ENCODE measurements at places on chromosomes 5 and 9.

GRCh38 chr9:31820426-31820825, 564.0 kb upstream of the ACO1 start:
- no peak for DNase-seq

GRCh38 chr9:98791608-98792490, 4.5 kb downstream of the ANKS6 start:
- DNase-seq: no peak

DNA sequence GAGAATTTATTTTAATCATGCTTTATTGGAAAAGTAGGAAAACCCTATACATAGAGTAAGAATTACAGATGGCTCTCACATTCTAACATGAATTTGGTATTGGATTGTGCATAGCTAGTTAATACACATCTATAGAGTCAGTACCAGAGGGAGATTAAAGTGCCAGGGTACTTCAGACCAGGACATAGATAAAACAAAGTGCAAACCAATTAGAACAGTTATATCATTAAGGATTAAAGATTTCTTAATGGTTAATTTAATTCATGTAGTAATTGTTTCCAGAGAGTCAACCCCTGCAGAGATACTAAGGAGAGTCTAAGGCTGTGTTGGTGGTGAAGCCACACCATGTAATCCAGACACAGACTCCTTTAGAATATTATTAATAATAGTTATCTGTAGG, 8.8 kb downstream of the ISOC1 start:
- no peak for DNase-seq

DNA sequence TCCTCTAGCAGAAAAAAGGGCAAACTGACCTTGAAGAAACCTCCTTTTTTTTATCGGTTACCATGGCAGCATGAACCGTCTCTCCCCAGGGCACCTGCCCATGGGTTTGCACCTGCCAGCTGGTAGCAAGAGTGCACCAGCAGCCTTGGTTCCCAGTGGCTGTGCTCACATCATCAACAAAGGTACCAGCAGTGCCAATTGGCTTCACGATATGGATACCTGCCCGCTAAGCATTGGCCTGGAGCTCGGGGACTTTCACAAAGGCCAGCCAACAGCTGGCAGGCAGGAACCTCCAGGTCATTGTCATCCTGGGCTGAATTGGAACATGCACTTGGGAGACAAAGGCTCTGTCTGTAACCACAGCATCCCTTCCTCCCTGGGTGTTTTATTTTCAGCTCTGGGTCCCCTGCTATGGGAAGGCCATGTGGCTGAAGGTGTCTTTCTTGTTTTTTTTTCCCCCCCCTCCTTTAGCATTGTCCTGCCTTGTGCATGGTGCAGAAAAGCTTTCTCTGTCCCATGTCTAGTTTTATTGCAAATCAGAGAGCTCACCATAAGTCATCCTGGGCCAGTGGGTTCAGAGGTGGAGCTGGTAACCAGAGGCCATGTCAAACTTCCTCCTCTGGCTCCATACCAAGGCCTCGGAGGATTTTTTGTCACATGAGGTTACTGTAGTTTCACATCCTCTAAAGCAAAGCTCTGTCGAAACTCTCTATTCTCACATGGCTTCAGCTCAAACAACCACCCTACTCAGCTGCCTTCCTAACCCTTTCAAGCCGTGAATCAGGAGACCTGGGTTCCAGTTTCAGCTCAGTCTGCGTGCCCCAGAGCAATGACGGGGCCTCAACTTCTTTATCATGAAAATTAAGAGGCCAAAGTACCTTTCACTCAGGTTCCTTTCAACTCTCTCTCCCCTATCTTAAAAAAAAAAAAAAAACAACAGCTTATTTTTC, 145.5 kb upstream of the MAP3K1 start:
- no peak for DNase-seq

- DNase-seq: no peak
Measured at GRCh38 chr9:109171926-109172325, 4.9 kb upstream of the FRRS1L start.

GRCh38 chr5:92695123-92696003, 885.7 kb downstream of the NR2F1-AS1 start:
- no peak for DNase-seq

GRCh38 chr9:126363847-126364671, 37.4 kb downstream of the MVB12B start:
- no peak for DNase-seq

- no peak for DNase-seq
Measured at GRCh38 chr5:105924366-105924765, 1746.4 kb downstream of the EFNA5 start.

GRCh38 chr5:151381899-151382298, 34.5 kb upstream of the SLC36A2 start:
- no peak for DNase-seq

GRCh38 chr9:5025416-5025815, 40.3 kb downstream of the JAK2 start:
- no peak for DNase-seq

GRCh38 chr5:115456056-115456455, 88.5 kb downstream of the FEM1C start:
- no peak for DNase-seq

DNA sequence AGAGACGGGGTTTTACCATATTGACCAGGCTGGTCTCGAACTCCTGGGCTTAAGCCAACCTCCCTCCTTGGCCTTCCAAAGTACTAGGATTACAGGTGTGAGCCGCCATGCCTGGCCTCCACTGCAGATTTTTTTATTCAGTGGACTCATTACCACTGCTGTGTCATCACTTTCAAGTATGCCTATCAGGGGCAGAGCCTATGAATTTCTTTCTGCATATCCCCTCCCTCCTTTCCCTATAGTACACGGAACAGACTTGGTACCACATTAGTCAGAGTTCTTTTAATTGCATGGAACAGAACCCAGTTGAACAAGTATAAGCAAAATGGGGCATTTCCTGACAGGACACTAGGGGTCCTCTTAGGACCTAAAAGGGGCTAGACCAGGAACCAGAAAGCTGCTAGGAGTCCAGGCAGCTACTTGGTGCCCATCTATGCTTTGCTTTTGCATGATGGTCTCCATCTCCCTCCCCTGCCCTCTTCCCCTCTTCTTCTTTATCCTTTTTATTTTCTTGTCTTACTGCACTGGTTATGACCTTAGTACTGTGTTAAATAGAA, 5.8 kb downstream of the BSPRY start:
- DNase-seq: no peak

DNA sequence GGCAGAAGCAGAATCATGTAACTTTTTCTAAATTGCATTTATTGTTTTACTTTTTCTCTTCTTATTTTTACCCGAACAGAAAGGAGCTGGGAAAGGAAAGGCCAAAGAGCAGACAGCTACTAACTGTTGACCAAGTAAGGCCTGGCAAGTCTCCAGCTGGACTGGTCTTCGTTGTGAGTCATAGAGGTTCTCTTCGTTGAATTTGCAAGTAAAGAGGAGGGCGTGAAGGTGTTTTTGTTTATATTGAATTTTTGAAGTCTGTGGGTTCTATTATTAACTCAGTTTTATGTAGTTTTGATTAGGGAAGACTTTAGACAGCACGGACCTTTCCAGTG, 416.5 kb upstream of the CCNH start:
- DNase-seq: peak; percentile 8

DNA sequence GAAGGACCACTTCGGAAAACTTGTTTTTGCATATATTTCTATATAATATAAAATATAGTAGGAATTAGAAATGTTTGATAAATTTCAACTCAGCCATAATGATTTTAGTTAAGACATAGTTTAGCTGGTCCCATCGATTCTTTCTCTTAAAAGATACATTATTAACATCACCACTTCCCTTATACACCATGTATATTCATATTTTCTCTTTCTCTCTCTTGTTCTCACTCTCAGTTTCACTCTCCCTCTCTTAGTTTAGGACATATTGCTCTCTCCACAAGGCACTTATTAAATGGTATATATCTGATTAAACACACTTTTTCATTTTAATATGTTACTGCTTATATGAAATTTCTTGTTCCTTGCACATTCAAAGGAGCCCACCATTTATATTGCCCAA, 90.1 kb upstream of the RASEF start:
- no peak for DNase-seq

GRCh38 chr9:134565316-134565915, 76.2 kb upstream of the COL5A1 start:
- DNase-seq: no peak

- DNase-seq: no peak
Measured at GRCh38 chr9:91421971-91422757, 1.5 kb downstream of the NFIL3 start.

- no peak for DNase-seq
Measured at GRCh38 chr9:18447131-18447530, 26.8 kb upstream of the ADAMTSL1 start.

GRCh38 chr5:1214936-1215220, 10.3 kb upstream of the SLC6A18 start:
- no peak for DNase-seq

GRCh38 chr5:111826064-111826463, 69.1 kb upstream of the NREP start:
- DNase-seq: no peak

GRCh38 chr9:131656356-131657036, 83.4 kb downstream of the RAPGEF1 start:
- DNase-seq: no peak

DNA sequence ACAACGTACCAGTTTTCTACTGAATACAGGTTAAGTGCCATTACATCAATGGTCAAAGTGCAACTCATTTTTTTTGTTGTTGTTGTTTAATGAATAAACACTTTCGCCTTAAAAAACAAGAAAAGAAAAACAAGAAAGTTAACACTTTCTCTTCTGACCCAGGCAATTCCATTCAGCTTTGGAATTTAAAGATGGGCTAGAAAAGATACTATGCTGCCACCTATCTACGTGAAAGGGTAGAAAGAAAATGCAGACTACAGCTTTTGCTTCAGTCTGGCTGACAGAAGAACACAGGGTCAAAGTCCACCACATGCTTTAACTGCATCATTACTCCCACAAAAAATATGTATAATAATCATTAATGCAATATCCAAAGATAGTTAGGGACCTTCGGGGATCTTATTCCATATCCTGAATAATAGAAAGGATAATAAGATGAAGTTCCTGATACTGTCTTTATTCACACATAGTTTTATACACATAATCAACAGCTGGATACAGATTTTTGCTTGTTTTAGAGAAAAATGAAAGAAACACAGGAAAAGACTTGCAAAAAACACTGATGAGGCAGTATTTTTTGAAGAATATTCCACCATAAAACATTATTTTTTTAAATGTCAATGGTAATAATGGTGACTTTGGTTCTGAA, 40.4 kb downstream of the ZDHHC21 start:
- no peak for DNase-seq

GRCh38 chr5:96329886-96330529, 103.0 kb downstream of the PCSK1 start:
- DNase-seq: no peak

DNA sequence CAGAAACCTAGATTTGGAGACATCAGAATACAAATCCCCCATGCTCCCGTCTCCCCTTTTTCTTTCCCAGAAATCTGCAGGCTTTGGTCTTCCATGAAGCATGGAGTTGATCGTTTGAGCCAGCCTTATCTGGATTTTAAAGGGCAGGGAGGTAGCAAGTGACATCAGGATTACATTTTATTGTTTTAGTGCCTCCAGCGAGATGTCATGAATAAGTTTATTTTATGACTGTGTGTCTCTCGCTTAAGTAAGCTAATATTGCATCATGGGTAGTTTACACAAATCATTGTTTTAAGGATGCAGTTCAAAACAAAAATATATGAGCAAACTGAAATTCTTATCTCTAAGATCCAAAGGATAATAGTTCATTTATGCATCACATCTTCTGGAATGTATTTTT, 50.7 kb upstream of the TNFSF8 start:
- DNase-seq: no peak

- DNase-seq: no peak
Measured at GRCh38 chr9:108475813-108476212, 380.0 kb downstream of the ACTL7B start.

GRCh38 chr5:165495829-165496380, 1990.5 kb downstream of the MAT2B start:
- no peak for DNase-seq

- DNase-seq: no peak
Measured at GRCh38 chr9:33375841-33376321, 26.5 kb downstream of the AQP7 start.

DNA sequence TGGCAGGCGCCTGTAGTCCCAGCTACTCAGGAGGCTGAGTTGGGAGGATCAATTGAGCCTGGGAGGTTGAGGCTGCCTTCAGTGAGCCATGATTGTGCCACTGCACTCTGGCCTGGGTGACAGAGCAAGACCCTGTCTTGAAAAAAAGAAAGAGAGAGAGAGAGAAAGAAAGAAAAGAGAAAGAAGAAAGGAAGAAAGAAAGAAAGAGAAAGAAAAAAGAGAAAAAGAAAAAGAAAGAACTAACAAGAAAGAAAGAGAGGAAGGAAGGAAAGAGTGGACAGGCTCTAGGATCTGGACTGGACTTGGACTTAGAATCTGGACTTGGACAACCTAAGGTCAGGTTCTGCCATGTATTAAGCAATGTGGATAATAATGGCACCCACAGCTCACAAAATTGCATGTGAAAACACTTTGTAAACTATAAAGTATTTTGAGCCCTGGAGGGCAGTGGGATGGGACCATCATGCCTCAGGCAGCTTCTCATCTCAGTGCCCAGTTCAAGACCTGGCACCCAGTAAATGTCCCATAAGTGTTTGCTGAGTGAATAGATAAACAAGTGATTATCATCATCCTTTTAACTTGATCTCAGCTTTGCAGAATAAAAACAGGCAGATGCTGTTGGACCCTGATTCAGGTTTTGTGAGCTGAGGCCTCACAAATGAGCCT, 12.8 kb upstream of the PHF19 start:
- DNase-seq: no peak

DNA sequence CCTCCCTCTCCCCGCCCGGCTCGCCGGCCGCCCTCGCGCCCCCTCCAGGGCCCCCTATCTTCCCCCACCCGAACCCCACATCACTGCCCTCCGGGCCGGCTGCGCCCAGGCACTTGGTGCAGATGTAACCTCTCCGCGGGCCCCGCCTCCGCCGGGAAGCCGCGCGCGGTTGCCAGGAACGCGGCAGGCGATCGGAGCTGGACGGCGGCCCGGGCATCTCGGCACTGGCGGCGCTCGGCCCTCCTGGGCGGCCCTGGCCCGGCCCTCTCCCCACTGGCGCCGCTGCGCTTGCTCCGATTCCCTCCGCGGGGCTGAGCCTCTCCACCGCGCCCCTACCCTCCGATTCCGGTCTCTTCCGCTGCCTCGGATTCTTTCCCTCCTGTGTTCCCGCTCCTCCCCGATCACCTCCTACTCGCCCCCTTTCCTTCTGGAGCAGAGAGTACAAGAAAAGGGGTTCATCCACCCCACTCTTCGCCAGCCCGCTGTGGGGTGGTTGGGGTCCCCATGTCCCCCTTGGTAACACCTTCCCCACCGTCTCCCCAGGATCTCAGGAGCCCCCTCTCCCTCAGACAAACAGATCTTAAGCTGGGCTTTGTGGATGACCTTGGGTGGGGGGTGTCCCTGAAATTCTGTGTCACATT, 70.6 kb downstream of the C9orf50 start:
- no peak for DNase-seq

GRCh38 chr5:34751807-34752736, 86.9 kb upstream of the TTC23L start:
- DNase-seq: no peak

All from DMS 273 treated with DMSO at 0.1 percent for 48 hours (cell line).